AG20443 (cell line): ENCODE measurements at places on chromosomes 6 and 20.

DNA sequence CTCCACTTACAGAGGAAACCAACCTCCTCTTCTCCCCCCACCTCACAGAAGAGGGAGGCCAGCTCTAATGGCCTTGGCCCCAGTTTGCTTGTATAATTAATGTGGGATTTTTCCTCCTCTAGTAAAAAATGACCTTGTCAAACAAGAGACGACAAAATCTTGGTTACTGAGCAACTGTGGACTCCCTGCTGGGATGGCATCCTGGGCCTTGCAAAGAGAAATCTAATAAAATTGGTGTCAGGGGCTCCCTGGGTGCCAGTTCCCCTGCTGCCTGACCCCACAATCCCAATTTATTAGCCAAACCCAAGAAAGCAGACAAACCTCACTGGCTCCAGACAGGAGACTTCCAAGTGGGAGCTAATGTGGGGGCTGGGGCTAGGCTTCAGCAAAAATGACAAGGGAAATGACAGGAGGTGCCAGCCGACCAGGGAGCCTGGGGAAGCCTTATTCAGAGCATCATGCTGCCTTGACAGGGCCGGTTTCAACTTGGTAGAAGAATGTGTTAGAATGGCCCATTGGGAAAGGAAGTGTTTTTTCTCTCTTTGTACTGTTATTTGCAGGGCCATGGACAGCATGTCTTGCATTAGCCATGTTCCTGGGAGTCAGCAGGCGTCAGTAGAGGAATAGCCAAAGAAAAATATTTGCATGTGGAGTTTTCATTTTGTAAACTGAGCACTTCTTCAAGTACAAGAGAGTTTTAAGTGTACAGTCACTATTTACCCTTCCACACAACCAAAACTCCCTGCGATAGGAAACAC, 816.9 kb downstream of the DHX35 start:
- DNase-seq = no peak

- peak; percentile 98 for DNase-seq
Observed at GRCh38 chr20:62623488-62624324, 18.6 kb upstream of the SLCO4A1 start.

- DNase-seq = no peak
Observed at GRCh38 chr6:90199900-90200299, 96.7 kb downstream of the BACH2 start.

DNA sequence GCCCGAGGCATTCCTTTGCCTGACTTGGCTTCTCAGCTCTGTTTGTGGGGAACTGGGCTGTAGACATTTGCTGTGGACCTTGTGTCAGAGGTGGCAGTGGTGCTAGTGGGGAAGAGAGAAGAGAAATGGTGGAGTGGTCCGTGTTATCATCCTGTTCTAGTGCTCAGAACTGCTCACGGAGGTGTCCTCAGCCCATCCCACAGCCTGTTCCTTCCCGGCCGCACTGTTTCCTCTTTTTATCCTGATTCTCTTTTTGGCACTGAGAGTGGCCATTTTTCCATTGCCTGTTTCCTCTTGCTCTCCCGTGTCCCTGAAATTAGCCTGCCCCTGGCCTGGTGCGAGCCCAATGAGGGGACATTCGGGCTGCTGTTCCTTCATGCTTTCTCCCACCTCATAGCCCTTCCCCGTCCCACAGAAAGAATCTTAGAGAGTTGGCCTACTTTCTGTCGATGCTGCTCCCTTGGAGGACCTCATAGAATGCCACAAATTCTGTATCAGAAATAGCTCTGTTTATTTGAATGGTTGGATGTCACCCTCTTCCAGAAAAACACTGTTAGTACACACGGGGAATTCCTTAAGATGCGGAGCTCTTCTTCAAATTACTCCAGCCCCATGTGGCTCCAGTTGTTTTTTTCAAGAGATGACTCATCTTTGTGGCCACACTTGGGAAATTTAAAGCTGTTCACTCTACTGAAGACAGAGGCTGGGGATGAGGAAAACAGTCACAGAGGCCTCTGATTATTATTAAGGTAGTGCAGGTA, 26.1 kb downstream of the FARS2 start:
- DNase-seq = peak; percentile 89

DNA sequence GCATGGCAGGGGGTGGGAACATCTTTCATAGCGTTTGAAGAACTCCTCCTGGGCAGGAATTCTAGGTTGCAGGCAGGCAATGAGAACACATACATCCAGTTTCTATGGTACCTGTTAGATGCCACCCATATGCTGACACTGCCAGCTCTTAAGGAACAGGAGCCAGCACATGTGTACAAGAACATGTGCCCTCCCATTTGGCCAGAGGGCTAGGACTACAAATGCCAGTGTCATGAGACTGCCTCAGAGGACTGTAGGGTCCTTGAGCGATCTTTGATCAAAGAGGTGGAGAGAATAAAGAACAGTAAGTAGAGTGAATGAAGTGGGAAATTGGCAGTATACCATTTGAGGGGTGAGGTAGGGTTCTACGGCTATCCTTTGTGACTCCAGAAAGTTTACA, 45.8 kb downstream of the GCLC start:
- DNase-seq = no peak

GRCh38 chr6:133955582-133956415, 2.8 kb downstream of the TBPL1 start:
- no peak for DNase-seq

GRCh38 chr20:50041246-50041873, 58.6 kb downstream of the SNAI1 start:
- no peak for DNase-seq

DNA sequence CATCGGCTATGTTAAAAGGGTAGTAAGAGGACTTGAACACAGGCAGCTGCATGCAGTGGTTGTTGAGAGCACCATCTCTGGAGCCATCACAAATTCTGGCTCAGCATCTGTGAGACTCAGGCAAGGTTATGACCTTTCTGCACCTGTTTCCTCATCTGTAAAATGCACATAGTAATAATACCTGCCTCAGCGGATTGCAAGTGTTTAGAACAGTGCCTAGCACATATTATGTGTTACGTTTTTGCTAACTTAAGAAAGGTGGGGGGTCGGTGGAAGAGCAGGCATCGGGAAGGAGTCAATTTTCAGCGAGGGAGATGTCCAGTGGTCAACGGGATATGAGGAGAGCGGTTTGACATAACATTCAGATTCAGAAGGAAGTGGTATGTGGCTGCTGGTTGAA, 2.9 kb downstream of the LY6G5C start:
- no peak for DNase-seq

DNA sequence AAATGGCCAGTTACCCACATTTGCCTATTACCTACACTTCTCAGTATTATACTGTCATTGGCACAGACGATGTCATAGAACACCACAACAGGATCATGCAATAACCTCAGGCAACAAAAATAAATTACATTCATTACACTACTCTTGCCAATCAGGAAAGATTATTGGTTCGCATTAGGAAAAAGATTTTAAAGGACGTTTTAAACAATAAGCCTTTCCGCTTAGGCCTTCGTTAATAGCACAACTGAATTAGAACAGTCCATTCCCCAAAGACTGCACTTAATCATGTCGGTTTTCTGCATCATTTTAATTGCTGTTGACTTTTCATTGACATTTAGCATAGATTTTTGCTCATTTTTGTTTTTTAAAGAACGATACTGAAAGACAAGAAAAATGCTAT, 912 bp upstream of the SENP6 start:
- DNase-seq = no peak

DNA sequence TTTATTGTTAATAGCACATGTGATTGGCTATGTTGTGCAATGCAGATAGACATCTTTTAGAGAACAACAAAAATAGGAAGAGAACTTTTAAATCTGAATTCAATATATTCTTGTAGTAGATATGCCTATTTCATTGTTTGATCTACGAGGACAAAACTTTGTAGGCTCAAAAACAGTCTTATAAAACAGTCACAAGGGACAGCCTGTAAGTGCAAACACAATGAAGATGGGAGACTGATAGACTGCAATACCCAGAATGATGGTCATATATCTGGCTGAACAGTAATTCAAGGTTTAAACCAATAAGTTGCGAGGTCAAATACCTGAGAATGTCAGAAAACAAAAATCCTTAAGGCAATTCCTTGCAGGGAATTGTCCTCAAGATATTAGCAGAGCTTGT, 1342.9 kb upstream of the ADGRB3 start:
- DNase-seq = no peak
